Lung (tissue), 17 donors: ENCODE measurements at places on chromosomes 6 and 20. TPM values are rescaled to one million over a fixed set of nuclear protein-coding genes. Genes with fewer than 3 reads are reported as not detected.

FRK gene
- 18.3 TPM for total RNA-seq

RRAGD gene
- 40.2 TPM for total RNA-seq

BMP2 gene
- total RNA-seq = 28.8 TPM

TMEM170B gene
- 9.2 TPM for total RNA-seq

LY6G6C gene
- total RNA-seq = not detected

PRDM13 gene
- not detected for total RNA-seq

GPR63 gene
- 0.55 TPM for total RNA-seq

OR2H1 gene
- total RNA-seq = not detected

SRSF12 gene
- total RNA-seq = 0.49 TPM

PI16 gene
- total RNA-seq = 1.7 TPM

RAET1G gene
- 0.61 TPM for total RNA-seq

ROS1 gene
- total RNA-seq = 263 TPM

HRH3 gene
- total RNA-seq = not detected

ZBTB12 gene
- total RNA-seq = 7.3 TPM

PRPH2 gene
- 1.7 TPM for total RNA-seq

CD109 gene
- total RNA-seq = 21.2 TPM

RSPO4 gene
- 7.4 TPM for total RNA-seq

ZNF311 gene
- 3.1 TPM for total RNA-seq

FLRT3 gene
- 56.9 TPM for total RNA-seq

CDH4 gene
- total RNA-seq = 0.43 TPM

WFDC12 gene
- total RNA-seq = 0.85 TPM

VSX1 gene
- total RNA-seq = not detected

MAD2L1BP gene
- total RNA-seq = 18.0 TPM

SIM1 gene
- not detected for total RNA-seq
